ENCODE measurements at places on chromosomes 2 and 18.

- no peak for DNase-seq
These were observed 23.4 kb upstream of the GLI2 start for GRCh38 chr2:120712180-120712681.

GRCh38 chr2:3125761-3126130, 251.9 kb downstream of the EIPR1 start:
- DNase-seq = no peak

DNA sequence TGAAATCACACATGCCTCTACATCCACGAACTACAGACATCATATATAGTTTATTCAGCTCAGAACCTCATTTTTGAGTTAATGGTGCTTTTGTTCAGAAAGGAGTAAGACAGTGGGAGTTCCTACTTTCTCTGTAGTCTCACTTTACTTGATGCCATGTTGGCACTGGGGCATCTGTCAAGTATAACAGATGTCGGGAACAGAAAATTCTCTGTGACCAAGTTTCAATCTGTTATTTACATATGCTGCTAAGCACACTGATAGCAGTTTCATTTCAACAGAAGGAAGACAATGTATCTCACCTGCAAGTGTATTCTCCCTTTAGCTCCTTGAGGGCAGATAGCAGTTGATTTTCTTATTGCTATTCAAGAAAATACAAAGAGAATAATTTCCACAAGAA, 774.1 kb downstream of the METTL4 start:
- DNase-seq = no peak

DNA sequence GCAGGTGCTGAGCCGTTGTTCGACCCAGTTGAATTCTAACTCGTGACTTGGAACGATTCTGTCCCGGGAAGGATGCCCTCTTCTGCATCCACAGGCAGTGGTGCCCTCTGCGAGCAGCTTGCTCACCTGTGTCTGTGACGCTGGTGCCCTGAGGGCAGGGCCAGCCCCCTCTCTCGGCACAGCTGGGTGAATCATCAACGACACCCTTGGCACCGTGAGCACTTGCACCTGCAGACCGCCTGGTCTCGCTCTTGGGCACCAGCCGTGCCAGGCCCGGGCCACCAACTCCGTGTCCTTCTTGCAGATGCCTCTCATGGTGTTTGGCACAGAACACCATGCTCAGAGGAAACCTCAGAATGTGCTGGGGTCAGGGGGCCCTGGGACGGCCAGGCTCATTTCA, 75.0 kb downstream of the SLC66A2 start:
- no peak for DNase-seq

DNA sequence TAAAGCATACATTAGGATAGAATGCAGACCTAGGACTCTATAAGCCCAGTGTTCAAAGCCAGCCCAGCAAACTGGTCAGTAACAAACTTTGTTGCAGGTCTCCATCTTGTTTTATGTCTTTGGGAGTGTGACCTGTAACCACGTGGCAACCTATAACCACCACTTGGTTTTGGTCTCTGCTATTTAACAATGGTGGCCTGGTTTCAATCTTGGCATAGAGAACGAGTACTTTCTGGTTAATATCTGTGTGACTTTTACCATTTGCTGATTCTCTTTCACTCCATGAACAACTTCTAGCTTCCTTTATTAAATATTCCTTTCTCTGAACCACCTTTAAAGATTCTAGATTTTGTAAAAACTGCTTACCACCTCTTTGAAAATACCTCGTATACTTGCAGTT, 118.5 kb downstream of the KCNS3 start:
- DNase-seq = no peak

DNA sequence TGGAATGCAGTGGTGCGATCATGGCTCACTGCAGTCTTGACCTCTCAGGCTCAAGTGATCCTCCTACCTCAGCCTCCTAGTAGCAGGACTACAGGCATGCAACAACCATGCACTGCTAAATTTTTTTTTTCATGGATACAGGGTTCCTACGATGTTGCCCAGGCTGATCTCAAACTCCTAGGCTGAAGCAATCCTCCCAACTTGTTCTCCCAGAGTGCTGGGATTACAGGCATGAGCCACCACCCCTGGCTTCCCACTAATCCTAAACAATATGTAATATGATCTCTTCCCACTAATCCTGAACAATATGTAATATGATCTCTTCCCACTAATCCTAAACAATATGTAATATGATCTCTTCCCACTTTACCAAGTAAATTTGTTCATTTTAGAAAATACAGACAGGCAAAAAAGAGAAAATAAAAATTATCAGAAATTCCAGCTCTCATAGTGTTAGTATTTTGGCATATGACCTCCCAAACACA, 33.7 kb upstream of the C18orf32 start:
- DNase-seq = no peak

DNA sequence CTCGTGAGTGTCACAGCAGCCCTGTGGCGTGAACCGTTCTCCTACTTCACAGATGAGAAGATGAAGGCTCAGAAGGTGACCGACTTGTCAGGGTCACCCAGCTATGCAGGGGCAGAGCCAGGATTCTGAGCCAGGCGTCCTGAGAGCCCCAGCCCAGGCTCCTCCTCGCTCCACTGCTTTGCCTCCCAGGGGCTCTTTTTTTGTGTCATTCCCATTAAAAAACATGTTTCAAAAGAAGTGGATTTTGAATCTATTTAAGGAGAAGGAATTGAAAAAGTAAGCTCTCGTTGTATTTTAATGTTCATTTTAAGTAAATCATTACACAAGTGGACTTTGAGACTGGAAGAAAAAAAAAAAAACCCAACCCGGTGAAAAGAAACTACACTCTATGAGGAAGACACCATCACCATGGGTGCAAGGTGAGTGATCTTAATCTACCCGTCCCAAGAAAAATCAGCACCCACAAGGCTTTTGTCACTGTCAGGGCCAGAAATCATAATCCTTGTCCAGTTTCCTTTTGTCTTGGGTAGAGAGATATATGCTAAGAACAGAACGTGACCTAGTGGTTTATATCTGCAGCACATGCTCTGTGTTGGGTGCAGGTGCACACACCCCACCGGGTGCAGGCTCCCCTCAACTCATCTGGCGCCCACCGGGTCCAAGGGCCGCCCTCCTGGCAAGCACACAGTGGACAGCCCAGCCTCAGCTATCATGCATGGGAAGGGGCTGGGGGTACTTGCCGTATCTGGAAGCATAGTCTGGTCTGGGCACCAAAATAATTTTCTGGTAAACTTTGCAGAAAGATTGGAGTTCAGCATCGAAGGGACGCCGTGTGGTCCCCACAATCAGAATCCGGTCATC, 73.5 kb upstream of the ASB18 start:
- DNase-seq = no peak

Data from NCI-H1436 treated with DMSO at 0.1 percent for 48 hours (cell line).